Activated gamma-delta T cell treated with anti-CD3 and anti-CD28 coated beads, Interleukin-2, amount 50 U/mL, for 16 hours (primary cell): ENCODE measurements at places on chromosomes 16 and 17.

DNA sequence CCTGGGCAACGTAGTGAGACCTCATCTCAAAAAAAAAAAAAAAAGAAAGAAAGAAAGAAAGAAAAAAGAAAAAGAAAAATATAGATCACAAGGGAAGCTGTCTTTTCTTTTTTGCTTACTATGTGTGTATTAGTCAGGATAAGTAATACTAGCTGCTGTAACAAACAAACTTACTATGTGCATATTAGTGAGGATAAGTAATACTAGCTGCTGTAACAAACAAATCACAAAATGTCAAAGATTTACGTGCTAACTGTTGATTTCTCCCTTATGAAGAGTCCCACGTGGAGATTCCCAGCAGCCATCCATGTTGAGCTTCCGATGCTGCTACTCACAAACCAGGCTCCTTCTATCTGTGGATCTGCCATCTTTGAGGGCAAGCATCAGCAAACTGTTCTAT is 31.7 kb upstream of the KDM8 start:
- DNase-seq, result no peak

GRCh38 chr17:32197987-32198386 is 55.7 kb downstream of the RHOT1 start:
- DNase-seq, result no peak

- no peak for DNase-seq
Observed at GRCh38 chr17:56821847-56822534, 11.7 kb downstream of the C17orf67 start.

GRCh38 chr17:2282297-2282873 is 21.2 kb downstream of the SMG6 start:
- DNase-seq, result no peak

DNA sequence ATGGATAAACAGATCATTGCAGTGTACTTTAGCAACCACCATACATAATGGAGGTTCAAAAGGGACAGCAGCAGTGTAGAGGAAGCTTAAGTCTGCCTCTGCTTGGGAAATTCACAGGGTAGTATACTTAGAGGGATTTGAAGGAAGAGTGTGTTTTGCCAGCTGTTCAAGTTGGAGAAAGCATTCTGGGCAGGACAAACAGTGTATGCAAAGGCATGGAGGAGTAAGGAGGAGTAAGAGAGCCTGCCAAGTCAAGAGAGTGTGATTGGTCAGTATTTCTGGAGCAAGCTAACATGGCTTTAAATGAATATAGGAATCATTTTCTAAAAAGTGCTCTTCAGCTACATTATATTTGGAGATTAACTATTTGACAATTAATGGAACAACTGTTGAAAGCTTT is 22.9 kb upstream of the PHAF1 start:
- DNase-seq, result no peak

- no peak for DNase-seq
Observed at GRCh38 chr16:67215706-67216105, 11.2 kb upstream of the TMEM208 start.

DNA sequence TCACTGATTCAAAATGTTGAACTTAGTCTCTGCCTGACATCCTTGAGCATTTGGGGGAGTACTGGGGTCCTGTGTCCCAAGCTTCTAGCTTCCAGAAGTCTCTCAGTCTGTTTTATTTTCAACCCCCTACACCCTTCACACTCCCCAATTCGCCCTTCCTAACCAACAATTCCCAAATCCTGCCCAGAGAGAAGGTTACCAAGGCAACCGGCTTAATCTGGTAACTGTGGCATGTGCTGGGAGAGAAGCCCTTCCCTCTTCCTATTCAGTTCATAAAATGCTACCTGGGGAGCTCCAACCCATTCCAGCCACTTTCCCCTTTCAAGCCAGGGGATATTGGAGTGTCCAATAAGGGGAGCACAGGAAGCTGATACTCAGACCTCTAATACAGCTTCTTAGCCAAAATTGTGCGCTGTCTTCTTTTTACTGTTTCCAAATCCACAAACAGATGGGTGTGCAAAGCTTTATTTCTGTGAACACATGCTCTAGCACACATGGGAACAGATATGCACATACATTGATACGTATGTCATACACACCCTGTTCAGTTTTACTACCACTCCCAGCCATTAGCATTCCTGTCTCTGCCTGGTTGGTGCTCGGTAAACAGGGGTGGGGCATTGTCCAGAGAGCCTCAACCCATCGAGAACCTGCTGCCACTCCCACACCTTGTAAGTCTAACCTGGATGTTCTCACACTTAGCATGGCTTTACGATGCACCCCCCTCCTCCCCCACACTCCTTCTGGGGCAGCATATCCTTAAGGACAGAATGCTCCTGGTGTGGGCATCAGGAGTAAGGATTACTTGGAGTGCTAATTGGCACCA is 1.1 kb upstream of the RAPGEFL1 start:
- no peak for DNase-seq

GRCh38 chr17:28545787-28546415 is 6.5 kb downstream of the UNC119 start:
- no peak for DNase-seq

GRCh38 chr17:28112181-28112580 is 69.7 kb downstream of the NLK start:
- DNase-seq, result no peak
